Chondrocyte (in vitro differentiated cells): ENCODE measurements at places on chromosomes 12 and 14. TPM values are rescaled to one million over a fixed set of nuclear protein-coding genes. Genes with fewer than 3 reads are reported as not detected.

DNA sequence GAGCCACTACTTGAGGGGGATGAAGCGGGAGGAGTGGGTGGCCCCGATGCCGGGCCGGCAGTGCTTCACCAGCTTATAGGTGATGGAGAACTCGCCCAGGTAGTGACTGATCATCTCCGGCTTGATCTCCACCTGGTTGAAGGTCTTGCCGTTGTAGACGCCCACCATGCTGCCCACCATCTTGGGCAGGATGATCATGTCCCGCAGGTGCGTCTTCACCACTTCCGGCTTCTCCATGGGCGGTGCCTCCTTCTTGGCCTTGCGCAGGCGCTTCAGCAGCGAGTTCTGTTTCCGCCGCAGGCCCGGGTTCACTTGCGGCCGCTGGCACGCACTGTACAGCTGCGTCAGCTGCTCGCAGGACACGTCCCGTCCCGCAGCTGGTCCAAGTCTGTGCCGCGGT lies 3.4 kb downstream of the TIGAR start:
- peaks cover 4% of the 10 kb centered on the region for H3K36me3 ChIP-seq
- H3K27me3 ChIP-seq = no peaks in the 10 kb centered on the region
- peaks cover 38% of the 10 kb centered on the region for H3K4me1 ChIP-seq
- DNase-seq = no peak

- no peaks in the 10 kb centered on the region for H3K36me3 ChIP-seq
- H3K4me3 ChIP-seq = no peak overlapping the region
- H3K27ac ChIP-seq = no peak overlapping the region
- DNase-seq = no peak
- H3K27me3 ChIP-seq = no peaks in the 10 kb centered on the region
Measured at GRCh38 chr12:89690925-89691324, 17.7 kb downstream of the ATP2B1 start.

GRCh38 chr14:88975043-88975830 lies 150.8 kb downstream of the TTC8 start:
- H3K27me3 ChIP-seq = peaks cover 24% of the 10 kb centered on the region
- no peak for DNase-seq
- H3K36me3 ChIP-seq = no peaks in the 10 kb centered on the region
- H3K27ac ChIP-seq = no peak overlapping the region

DNA sequence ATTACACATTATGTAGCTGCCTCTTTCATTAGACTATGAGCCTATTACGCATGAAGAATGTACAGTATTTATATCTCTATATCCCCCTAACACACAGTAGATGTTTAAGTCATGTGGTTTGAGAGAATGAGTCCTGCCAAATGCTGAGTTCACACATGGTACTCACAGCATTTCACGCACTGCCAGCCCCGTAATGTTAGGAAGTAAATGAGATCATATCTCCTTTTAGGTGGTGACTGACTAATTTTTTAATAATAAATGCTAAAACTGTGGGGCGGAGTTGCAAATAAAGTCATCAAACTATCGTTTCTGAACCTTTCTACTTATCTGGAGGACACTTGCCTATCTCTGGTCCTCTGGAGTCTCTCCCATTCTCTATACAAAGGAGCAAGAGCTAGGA lies 343.8 kb downstream of the ADAMTS20 start:
- H3K27me3 ChIP-seq = no peaks in the 10 kb centered on the region
- H3K4me3 ChIP-seq = no peak overlapping the region
- H3K4me1 ChIP-seq = peaks cover 34% of the 10 kb centered on the region
- H3K36me3 ChIP-seq = no peaks in the 10 kb centered on the region
- no peak overlapping the region for H3K27ac ChIP-seq

DNA sequence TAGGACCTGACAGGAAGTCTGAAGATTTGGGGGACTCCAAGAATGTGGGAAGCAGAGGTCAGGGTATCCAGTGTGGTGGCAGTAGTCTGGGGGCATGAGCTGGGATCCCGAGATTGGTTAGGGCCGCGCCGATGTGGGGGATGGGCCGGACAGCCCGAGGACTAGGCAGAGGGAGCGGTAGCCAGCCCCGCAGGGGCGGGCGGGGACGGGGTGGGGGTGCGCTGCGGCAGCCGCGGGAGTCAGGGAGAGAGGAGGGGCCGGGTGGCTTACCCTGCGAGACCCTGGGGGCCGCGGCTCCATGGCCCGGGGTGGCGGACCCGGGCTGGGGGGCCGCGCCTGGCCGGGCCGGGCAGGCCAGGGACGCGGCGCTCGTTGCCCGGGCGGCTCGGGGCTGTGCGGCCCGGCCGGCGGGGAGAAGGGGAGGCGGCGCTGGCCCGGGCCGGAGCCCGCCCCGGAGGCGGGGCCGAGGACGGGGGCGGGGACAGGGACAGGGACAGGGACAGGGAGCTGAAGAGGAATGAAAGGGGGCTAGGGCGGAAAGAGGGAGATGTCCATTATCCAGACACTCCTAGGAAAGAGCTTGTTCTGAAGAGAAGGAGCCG lies 5.6 kb downstream of the ZNF385A start:
- H3K4me1 ChIP-seq = peaks cover 41% of the 10 kb centered on the region
- H3K27me3 ChIP-seq = no peaks in the 10 kb centered on the region
- peak; percentile 47 for DNase-seq

Gene MYF5
- not detected in 3 replicates for total RNA-seq

Gene KIF21A
- total RNA-seq = 6.5 to 9.4 TPM (median 9.4 TPM) in 3 replicates

Gene RTN1
- 0.32 to 0.44 TPM (median 0.34 TPM) in 3 replicates for total RNA-seq
